ENCODE measurements at places on chromosomes 5 and 9.

- no peak for DNase-seq
Measured at GRCh38 chr9:129327552-129328328, 149.7 kb upstream of the IER5L start.

- DNase-seq: no peak
Measured at GRCh38 chr9:655875-656274, 185.6 kb upstream of the DMRT1 start.

GRCh38 chr9:4491626-4491975 is 1.3 kb downstream of the SLC1A1 start:
- no peak for DNase-seq

GRCh38 chr9:133881671-133882381 is 110.3 kb downstream of the VAV2 start:
- DNase-seq: no peak

GRCh38 chr5:94670726-94671125 is 52.3 kb downstream of the SLF1 start:
- no peak for DNase-seq

DNA sequence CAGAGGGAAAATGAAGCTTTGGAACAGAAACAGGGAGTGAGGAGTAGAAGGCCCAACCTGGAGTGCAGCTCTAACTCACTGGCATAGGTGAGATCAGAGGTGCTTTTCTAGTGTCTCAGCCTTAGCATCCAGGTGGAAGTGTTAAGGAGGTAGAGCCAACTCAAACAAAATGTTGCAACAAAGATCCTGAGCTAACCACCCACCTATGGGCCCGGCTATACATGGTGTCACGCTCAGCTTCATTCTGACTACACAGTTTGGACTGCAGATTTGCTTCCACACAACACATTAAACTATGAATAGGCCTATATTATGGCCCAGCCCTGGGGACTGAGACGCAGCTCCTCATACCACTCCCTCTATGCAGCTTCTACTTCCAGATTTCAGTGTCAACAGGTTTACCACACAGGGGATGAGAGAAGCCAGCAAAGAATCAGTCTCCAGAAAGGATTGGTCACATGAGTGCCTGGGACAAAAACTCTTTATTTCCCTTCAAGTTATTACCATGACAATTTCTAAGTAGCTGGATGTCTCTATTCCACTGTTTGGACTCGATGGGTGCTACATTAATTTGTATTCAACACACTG is 9.0 kb downstream of the C5orf63 start:
- DNase-seq: no peak

- DNase-seq: no peak
Measured at GRCh38 chr5:142584891-142585290, 101.0 kb downstream of the FGF1 start.

DNA sequence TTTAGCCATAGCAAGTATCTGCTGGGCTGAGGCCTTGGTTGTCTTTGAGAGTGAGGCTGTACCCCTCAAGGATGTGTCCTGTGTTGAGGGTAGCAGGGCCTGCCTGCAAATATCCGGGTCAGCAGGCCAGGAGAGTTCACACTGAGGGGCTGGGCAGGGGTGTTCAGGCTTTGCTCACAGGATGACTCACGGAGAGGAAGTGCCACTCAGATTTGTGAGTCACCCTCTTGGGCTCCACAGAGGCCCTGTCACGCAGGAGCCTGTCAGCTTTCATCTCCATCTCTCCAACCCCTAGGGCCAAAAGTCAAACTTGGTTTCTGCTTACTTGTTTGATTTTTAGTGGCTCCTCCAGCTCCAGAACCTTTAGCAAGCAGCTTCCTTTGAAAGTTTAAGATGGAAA is 211.5 kb downstream of the SEC61B start:
- DNase-seq: no peak

DNA sequence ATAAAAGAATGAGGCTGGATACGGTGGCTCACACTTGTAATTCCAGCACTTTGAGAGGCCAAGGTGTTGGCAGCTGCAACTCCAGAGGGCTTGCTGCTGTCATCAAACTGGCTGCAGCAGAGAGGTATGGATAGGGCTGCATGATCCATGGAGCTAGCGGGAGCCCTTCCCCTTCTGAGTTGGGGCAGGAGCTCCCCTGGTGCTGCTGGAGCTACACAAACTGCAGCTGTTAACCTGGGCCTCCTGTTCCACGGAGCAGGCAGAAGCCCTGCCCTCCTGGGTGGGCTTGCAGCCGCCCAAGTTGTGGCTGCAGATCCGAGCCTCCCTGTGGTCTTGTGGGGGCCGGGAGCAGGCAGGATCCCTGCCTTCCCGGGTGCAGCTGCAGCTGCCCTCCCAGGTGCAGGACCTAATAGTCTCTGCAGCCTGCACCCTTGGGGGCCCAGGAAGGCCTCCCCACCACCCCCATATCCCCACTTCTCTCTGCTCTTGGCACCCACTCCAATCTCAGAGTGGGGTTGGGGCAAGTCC is 15.8 kb downstream of the CDC25C start:
- no peak for DNase-seq

DNA sequence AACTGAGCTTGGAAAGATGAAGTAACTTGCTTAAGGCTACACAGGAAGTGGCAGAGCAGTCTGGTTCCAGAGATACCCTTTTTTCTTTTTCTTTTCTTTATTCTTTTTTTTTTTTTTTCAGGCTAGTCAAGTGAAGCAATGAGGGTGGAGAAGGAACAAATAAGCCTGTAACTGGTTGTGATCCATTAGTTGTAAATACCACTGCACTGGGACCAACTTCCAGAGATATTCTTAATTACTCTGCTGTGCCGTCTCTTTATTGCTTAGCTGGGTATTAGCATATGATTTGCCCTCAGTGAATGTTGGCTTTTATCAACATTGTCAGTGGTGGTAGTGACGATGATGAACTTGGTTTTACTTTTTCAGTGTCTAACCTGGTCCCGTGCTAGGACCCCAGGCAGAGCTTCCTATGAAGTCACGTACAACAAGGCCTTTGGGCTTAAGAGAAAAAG is 26.7 kb downstream of the LNPEP start:
- DNase-seq: no peak

GRCh38 chr9:134627417-134628353 is 13.9 kb upstream of the COL5A1 start:
- no peak for DNase-seq

DNA sequence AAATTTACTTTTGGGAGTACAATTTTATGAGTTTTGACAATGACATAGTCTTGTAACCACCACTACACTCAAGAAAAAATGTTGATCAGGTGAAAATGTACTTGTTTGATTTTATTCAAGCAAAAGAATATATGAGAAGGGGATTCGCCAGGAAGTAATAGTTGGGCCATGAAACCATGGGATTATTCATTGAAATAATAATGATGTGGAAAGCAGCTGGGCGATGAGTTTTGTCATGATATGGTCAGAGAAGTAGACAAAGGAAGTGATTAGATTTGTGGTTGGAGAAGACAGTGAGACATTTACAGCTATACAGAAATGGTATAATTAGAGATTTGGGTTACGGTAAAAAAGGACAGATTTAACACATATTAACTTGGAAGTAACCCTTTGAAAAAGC is 11.2 kb downstream of the HMGCR start:
- no peak for DNase-seq

DNA sequence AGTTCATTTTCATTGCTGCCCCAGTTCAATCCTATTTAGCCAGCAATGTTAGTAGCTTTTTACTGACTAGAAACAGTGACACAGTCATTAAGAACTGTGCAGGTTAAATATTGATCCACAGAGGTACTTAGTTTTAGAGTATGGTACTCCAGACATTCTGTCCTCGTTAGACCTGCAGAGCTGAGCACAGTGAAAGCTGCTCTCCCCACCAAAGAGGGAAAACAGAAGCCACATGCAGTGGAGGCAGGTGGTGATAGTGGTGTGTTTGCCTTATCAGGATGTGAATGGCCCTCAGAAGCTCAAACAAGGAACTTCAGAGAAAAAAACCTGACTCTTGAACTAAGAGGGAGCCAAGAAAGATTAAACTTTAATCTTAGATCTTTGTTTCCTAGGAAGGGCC is 75.5 kb downstream of the UNC13B start:
- no peak for DNase-seq

DNA sequence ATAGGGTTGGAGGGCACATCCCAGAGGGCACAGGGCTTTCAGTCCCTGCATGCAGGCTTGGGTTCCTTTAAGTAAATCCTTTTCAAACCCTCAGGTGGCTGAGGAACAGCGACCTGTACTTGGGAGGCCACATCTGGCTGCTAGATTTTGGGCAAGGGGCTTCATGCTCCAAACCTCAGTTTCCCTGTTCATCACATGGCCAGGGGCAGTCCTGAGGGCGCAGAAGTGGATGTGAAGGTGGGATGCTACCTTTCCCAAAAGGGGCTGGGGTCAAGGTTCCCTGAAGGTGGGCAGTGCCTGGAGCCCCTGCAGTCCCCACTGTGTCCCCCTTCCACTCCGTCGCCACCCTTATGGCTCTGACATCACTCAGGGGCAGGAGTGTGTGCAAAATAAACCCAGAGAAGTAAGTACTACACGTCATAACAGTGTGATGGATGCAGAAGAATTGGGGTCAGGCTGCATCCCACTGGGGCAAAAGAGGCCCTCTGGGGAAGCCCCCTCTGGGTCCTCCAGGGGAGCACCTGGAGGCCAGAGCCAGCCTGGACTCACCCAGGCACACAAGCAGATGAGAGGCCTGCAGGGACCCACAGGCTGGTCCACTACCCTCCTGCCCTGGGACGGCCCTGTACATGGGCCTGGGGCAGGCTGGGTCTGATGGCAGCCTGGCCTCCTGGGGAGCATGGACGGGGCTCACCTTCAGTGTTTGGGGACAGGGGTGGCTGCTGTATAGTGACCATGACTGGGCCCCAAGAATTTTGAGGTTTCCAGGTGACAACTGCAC is 1.9 kb upstream of the CARD19 start:
- no peak for DNase-seq

GRCh38 chr5:133423618-133424282 is 188.6 kb downstream of the FSTL4 start:
- DNase-seq: no peak

DNA sequence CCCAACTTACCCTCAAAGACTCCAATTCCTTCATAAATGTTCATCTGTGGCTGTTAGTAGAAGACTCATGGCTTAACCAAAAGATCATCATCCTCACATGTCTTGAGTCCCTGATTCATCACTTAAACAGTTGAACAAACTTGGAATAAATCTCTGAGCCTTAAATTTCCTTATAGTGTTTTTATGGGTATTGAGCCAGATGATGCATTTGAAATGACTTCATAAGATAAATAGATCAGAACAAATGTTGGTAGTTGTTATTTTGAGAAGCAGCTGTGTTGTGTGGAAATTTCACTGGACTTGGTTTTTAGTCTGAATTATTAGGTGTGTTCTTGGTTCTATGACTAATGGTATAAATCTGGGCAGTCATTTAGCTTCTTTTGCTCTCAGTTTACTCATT is 236.2 kb downstream of the NNT start:
- no peak for DNase-seq

GRCh38 chr9:79302569-79302968 is 269.2 kb upstream of the TLE4 start:
- DNase-seq: no peak

- DNase-seq: no peak
Measured at GRCh38 chr9:75140261-75140660, 51.9 kb downstream of the OSTF1 start.

- DNase-seq: no peak
Measured at GRCh38 chr5:159091065-159091464, 8.7 kb downstream of the EBF1 start.

DNA sequence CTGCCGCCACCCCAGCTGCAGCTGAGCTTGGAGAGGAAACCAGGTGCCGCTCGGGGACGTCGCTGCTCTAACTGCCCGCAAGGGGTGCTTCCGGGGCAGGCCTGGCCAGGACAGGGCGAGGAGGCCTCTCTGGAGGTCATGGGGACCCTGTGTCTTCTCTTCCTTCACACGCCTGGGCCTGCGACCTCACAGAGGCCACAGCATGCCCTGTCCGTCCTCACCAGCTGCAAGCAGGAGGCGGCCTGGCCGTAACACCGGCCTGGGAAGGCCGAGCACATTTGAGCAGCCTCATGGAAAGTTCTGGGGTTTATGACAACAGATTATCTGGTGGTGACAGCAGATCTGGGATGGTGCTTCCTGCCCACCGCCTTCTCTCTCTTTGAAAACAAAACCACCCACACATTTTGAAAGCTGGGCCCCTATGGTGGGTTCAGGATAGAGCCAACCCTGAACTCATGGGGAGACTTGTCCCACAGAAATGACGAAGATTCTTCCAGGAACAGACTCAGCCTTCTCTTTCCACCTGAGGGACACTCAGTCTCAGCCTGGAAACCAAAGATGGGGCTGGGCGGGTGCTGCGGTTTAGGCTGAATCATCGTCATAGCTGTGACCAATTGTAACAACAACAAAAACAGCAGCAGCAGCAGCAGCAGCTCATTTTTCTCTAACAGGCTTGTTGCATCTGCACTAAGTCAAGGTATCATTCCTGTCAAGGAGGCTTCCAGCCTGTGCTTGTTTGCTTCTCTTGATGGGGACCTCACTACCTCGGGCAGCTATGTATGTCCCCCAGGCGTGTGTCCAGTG is 99.6 kb upstream of the RAPGEF1 start:
- no peak for DNase-seq

DNA sequence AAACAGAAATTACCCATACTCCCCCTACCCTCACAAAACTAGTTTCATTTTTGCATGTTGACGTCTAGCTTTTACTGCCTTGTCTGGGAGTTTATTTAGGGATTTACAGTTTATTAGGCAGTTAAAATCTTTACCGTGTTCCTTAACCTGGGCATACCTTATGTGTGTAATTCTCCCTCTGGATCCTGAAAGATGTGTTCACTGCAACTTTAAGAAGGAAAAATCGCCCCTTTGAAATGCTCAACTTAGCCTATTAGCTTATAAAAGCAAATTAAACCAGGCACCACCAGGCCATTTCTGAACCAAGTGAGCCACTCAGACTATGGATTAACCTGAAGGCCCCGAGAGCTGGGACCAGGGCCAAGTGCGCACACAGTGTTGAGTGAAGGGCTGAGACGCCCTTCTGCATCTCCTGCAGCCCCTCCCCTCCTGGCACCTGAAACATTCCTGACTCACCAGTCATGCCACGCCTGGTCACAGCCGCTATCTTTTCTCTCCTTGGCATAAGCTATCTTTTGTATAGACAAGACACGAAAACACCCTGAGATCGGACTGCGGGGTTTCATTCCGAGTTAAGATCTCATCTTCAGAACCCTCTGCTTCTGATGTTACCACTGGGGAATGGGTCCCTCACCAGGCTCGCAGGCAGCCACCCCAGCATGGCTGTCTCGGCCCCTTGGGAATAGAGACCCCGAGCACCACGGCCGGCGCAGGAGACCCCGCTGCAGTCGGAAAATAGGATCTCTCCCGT is 111.9 kb downstream of the ROR2 start:
- DNase-seq: peak; percentile 18
